ENCODE measurements at places on chromosomes 6 and 20.
A peak's percentile ranks its signal among the peaks of the same experiment; 100 is the strongest.

GRCh38 chr6:13573669-13574110 lies 711 bp upstream of the SIRT5 start:
- DNase-seq, result peak; percentile 11

DNA sequence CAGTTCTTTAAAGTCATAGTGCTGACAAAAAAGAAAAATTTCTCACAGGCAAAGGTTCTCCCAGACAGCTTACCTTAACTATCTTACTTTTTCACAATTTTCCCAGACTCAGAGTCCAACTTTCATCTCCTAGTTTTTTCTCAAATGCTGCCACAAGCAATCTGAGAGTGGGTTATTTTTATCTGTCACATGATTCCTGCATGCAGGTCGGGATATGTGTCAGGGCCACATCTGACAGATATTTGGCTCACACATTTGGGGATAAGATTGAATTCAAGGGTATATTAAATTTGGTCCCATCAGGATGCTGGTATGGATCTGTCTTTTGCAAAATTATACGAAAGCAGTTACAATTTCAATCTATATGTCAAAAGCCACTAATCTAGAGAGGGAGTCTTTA lies 50.1 kb upstream of the SMIM29 start:
- no peak for DNase-seq

GRCh38 chr6:121504227-121504626 lies 68.8 kb downstream of the GJA1 start:
- DNase-seq, result peak; percentile 78

- DNase-seq, result no peak
These were observed 35.6 kb downstream of the ARFGEF2 start for GRCh38 chr20:48957053-48957481.

GRCh38 chr6:26126394-26127235 lies 39.4 kb downstream of the HFE start:
- DNase-seq, result no peak

- peak; percentile 55 for DNase-seq
These were observed 65.7 kb downstream of the EPM2A start for GRCh38 chr6:145669627-145670034.

GRCh38 chr20:10427060-10427692 lies 6.8 kb downstream of the MKKS start:
- DNase-seq, result no peak

DNA sequence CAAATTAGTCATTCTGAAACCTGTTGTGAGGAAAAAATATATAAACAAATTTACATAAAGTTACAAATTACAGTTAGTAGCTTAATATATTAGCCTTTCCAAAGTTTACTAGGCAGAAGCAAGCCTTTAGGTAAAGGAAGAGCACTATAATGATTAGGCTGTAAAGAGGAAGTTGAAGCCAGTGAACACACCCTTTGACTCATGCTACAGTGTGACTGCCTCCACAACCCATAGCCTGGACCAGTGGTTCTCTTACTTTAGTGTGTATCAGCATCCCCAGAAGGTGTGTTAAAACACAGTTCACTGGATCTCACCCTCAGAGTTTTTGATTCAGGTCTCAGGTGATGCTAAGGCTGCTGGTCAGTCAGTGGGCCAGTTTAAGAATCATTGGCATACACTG lies 91.4 kb upstream of the DEFB112 start:
- DNase-seq, result no peak

DNA sequence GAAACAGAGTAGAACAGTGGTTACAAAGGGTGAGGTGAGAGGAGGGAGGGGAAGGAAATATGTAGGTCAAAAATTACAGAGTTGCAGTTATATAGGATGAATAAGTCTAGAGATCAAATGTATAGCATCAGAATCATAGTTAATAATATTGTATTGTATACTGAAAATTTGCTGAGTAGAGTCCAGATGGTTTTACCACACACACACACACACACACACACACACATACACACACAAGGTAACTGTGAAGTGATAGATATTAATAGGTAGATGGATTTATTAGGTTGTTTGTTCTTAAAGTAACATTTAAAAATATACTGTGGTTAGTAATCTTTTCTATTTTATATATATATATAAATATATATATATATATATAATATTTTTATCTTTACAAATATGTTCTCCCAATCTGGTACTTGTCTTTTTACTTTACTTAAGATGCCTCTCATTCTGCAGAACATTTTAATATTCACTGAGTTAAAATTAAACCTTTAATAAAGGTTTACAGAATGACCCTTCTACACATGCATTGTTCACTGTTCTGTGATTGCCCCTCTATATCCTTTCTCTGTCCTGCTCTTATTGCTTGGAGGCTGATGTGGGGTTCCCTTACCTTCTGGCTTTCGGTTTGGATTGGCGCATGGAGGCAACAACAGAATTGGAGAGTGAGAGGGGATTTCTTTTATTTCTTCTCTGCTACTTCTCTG lies 408 bp downstream of the PTCHD4 start:
- DNase-seq, result no peak

GRCh38 chr6:101537753-101538316 lies 144.3 kb downstream of the GRIK2 start:
- DNase-seq, result no peak

GRCh38 chr6:135906542-135906941 lies 55.0 kb downstream of the PDE7B start:
- no peak for DNase-seq

DNA sequence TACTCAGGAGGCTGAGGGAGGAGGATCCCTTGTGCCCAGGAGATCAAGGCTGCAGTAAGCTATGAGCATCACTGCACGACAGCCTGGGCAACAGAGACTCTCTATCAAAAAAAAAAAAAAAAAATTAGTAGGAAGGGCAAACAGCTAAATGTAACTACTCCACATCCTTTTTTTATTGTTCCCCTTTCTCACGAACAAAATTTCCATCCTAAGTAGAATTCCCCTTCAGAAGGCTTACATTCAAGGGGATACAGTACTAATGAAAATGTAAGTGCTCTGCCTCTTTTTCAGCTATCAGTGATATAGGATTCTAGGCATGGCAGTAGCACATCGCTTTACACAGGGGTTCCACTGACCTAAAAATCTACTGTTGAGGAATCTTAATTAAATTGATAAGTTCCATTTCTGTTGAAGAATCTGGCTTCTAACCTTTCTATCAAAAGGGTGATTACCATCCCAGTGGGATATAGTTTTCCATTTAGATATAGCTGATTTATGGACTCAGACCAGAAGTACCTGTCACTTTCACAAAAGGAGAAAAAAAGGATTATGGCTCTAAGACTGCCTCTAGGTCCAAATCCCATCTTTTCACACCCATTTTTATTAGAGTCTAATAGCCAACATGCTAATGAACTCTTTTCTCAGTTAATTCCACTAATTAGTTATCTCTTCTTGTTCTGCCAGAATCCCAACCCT lies 2.6 kb downstream of the B4GALT5 start:
- no peak for DNase-seq

GRCh38 chr6:109031416-109031815 lies 63.2 kb downstream of the SESN1 start:
- DNase-seq, result no peak

GRCh38 chr6:329888-330691 lies 37.8 kb downstream of the DUSP22 start:
- DNase-seq, result no peak

DNA sequence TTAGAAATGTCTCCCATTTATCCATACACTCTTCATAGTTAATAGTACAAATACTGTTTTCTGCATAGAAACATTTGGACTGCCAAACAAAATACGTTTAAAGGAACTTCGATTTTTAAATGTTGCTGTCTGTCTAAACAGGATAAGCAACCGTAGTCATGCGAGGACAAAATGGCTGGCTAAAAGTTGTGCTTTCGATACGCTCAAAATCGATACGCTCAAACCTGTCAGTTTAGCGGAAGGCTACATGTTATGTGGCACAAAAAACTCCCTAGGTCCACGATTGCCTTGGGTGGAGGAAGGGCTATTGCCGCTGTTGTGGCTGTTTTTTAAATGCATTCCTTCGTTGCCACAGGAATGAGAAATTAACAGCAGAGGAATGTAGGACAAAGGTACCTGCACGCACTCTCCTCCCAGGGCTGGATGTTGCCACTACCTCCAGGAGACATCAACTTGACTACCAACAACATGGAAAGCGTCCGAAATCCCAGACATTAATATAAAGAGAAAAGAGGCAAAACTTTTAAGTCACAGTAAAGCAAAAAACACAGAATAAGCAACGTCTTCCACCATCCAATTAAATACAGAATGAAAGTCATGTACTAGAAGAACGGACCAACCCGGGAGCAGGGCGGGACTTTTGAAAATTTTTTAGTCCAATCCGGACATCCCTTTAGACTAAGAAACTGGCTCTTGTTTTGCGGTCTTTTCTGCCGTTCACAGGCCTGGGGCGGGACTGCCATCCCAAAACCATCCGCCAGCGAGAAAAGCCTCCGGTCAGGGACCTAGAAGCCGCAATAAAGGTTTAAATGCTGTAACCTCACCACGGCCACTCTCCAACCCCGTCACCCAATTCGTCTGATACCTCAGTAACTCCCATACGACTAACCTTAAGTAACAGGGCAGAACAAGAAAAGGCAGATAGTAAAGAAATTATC lies 32.2 kb upstream of the HFE start:
- DNase-seq, result peak; percentile 87

DNA sequence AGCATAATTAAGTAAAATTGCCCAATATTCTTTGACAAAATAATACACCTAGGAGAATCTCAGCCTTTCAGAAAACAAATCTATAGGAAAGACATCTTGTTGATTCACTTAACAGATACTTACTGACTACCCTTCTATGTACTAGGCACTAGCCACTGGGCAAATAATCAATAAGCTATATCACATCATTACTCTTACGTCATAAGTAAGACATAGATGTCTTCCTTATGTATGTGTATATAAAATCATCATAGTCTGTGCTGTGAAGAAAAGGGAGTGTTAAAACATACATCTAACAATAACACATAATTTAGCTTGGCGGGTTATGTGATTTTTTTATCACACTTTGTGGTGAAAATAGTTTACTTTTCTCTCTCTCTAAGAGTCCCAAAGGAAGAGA lies 733.9 kb downstream of the EYS start:
- no peak for DNase-seq

DNA sequence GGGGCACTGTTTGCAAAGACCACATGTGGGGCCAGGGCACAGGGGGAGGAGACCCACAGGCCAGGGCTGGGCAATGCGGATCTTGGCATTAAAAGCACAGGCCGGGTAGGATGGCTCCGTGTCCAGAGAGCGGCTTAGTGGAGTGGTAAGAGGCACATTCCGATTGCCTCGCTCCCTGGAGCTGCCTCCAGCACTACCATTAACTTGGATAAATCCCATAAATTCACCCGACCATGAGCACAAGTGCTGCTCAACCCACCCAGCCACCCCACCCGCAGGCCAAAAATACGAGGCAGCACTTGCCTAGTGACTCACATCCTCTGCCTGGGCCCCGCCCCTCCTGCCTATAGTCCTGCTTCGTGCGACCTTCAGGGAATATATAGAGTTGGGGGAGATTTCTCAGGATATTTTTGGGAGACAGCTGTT lies 67.5 kb upstream of the QKI start:
- DNase-seq, result no peak

GRCh38 chr20:5918856-5919625 lies 31.3 kb downstream of the TRMT6 start:
- peak; percentile 22 for DNase-seq

GRCh38 chr6:42210551-42210950 lies 7.1 kb downstream of the MRPS10 start:
- DNase-seq, result no peak

- DNase-seq, result no peak
These were observed 126.7 kb downstream of the BCAS1 start for GRCh38 chr20:53943522-53944291.

DNA sequence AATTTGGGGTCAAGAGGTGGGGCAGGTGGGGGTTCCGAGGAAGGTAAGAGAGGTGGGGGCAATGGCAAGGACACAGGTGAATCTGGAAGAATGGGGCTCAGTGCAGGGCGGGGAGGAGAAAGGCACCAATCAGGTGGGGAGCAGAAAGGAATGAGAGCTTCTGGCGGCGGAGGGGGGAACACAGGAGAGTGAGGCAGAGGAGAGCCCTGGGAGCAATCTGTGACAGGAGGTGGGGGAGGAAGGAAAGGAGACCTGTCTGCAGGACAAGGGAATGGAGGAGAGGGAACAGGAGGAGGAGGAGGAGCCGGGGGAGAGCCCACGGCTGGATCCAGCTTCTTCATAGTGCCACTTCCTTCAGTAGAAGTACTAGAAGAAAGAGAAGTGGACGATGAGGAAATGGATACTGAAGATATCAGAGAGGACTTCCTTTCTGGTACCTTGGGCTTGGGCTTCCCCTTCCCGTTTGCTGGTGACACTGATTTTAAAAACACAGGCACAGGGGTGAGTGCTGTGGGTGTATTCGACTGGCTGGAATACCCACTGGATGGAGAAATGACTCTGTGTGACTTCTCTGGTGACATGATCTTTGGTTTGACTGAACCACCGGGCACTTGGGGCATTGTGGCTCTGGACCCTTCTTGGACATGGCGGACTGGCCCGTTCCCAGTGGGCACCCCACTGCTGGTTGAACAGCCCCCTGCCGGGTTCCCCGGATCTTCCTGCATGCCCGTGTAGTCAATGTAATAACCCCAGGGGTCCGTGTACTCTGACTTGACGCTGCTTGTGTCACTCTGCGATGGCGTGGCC lies 27.4 kb downstream of the HEBP2 start:
- DNase-seq, result no peak

DNA sequence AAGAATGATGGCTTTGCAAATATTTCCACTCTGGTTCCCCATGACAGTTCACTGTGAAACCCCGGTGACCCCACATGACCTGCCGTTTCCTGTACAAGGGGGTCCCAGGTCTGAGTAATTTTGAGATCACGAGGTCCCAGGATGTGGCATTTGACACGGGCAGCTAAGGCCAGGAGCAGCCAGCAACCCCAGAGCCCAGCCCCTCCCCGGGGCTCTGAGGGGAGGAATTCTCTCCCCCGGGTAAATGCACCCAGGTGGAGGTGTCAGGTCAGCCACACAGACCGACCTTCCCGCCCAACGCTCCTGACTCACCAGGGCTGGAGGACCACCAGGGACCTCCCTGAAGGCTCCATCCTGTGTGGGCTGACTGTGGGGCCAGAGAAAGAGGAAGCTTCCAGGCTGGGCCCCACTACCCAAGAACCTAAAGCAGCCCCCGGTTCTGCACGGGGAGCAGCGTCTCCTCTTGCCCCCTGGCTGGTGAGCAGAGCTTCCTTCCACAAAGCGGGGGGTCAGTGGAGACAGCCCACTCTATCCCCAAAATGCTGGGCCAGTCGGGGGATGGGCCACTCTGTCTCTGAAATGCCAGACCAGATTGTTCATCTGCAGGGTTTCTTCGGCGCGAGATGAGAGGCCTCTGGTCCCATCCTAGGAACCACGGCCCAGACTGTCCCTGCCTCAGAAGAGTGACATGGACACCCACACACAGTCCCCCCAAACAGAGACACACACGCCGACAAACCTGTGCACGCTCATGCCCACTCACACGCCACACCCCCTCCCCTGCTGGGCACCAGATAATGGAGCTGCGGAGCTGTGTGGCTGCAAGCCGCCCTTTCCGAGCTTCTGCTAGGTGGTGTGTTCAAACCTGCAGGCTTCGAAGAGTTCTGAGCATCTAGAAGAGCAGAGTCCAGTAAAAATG lies 23.4 kb upstream of the SLCO4A1 start:
- no peak for DNase-seq

GRCh38 chr6:6377621-6378020 lies 57.2 kb upstream of the F13A1 start:
- DNase-seq, result no peak
